Mesendoderm (in vitro differentiated cells): ENCODE measurements at places on chromosomes 12 and 14.

GRCh38 chr14:24388474-24389179 is 10.2 kb upstream of the NYNRIN start:
- H3K4me1 ChIP-seq, result no peaks in the 10 kb centered on the region
- H3K27ac ChIP-seq, result no peak overlapping the region
- DNase-seq, result peak; percentile 77
- no peak overlapping the region for H3K4me3 ChIP-seq
- H3K27me3 ChIP-seq, result no peaks in the 10 kb centered on the region

DNA sequence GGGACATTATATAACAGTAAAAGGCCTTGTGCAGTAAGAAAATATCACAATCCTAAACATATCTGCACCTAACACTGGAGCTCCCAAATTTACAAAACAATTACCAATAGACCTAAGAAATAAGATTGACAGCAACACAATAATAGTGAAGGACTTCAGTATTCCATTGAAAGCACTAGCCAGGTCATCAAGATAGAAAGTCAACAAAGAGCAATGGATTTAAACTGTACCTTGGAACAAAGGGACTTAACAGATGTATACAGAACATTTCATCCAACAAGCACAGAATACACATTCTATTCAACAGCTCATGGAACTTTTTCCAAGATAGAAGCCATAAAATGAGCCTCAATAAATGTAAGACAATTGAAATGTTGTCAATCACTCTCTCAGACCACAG is 209.5 kb upstream of the ARHGAP5 start:
- no peaks in the 10 kb centered on the region for H3K27me3 ChIP-seq
- H3K4me3 ChIP-seq, result no peak overlapping the region
- H3K36me3 ChIP-seq, result no peaks in the 10 kb centered on the region
- no peak overlapping the region for H3K27ac ChIP-seq

DNA sequence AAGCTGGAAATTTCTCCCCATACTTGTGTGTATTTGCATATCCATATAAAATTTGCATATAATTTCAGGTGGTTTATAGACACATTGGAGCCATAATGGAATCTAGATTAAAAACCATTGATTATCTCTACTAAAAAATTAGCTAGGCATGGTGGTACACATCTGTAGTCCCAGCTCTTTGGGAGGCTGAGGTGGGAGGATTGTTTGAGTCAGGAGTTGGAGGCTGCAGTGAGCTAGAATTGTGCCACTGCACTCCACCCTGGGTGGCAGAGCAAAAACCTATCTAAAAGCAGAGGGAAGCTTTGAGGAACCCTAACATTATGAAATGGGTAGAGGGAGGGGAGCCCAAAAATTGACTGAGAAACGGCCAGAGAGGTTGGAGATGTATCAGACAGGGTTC is 2.6 kb upstream of the RDH11 start:
- H3K4me1 ChIP-seq, result peaks cover 3% of the 10 kb centered on the region
- no peaks in the 10 kb centered on the region for H3K27me3 ChIP-seq
- no peak overlapping the region for H3K27ac ChIP-seq
- no peak for DNase-seq

- H3K27me3 ChIP-seq, result no peaks in the 10 kb centered on the region
- H3K27ac ChIP-seq, result no peak overlapping the region
- H3K36me3 ChIP-seq, result no peaks in the 10 kb centered on the region
- no peak overlapping the region for H3K4me3 ChIP-seq
- no peaks in the 10 kb centered on the region for H3K4me1 ChIP-seq
These were observed 172.3 kb downstream of the DUSP6 start for GRCh38 chr12:89179983-89180382.

DNA sequence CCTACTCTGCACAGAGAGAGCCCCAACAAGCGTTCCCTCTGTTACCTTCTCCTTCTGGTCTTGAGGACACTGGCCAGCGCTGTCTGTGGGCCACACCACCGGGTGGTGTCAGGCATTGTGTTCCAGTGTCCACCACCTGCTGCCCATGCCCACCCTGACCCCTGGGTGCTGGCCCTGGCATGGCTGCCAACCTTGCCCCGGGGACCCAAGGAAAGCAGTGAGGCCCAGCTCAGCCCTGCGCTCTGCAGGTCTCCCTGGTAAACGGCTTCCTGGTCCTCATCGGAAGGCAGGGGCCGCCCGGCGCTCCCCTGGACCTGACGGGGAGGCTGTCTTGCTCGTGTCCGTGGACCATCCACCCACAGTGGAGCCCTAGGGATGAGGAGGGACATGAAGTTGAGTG is 21.8 kb upstream of the MEG3 start:
- no peaks in the 10 kb centered on the region for H3K4me1 ChIP-seq
- no peak overlapping the region for H3K27ac ChIP-seq
- H3K27me3 ChIP-seq, result no peaks in the 10 kb centered on the region
- H3K4me3 ChIP-seq, result no peak overlapping the region
- H3K36me3 ChIP-seq, result no peaks in the 10 kb centered on the region

DNA sequence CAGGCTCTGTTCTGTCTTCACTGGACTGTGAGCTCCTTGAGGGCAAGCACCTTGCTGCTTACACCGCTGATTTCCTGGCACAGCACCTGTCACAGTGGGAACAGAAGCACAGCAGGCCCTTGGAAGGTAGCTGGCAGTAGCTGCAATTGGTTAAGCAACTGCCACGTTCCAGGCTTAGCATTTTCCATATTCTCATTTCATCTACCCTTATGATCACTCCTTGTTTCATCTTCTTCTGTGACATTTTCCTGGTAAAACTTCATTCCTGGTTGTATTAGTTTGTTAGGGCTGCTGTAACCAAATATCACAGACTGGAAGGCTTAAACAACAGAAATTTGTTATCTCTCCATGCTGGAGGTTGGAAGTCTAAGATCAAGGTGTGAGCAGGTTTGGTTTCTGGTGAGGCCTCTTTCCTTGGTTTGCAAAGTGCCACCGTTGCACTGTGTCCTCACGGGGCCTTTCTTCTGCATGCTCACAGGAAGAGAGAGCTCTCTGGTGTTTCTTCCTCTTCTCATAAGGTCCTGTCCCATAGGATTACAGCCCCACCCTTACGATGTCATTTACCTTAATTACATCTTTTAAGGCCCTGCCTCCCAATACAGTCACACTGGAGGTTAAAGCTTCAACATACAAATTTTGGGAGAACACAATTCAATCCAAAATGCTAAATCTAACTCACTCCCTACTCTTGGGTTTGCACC is 121.7 kb upstream of the CPSF6 start:
- no peak overlapping the region for H3K27ac ChIP-seq
- H3K27me3 ChIP-seq, result no peaks in the 10 kb centered on the region
- DNase-seq, result no peak
- H3K4me3 ChIP-seq, result no peak overlapping the region

- no peaks in the 10 kb centered on the region for H3K4me1 ChIP-seq
- H3K36me3 ChIP-seq, result no peaks in the 10 kb centered on the region
- H3K27ac ChIP-seq, result no peak overlapping the region
- H3K27me3 ChIP-seq, result no peaks in the 10 kb centered on the region
- DNase-seq, result no peak
- no peak overlapping the region for H3K4me3 ChIP-seq
These were observed 276.5 kb downstream of the PAWR start for GRCh38 chr12:79414252-79414651.

GRCh38 chr14:105541218-105541875 is 15.0 kb downstream of the TMEM121 start:
- DNase-seq, result no peak
- H3K4me1 ChIP-seq, result no peaks in the 10 kb centered on the region
- no peak overlapping the region for H3K4me3 ChIP-seq
- H3K27me3 ChIP-seq, result no peaks in the 10 kb centered on the region
- H3K27ac ChIP-seq, result no peak overlapping the region

- H3K27me3 ChIP-seq, result no peaks in the 10 kb centered on the region
- no peak overlapping the region for H3K4me3 ChIP-seq
- no peaks in the 10 kb centered on the region for H3K4me1 ChIP-seq
These were observed 176.6 kb downstream of the EMP1 start for GRCh38 chr12:13373131-13373530.

GRCh38 chr12:57816855-57817151 is 1.7 kb downstream of the AVIL start:
- no peaks in the 10 kb centered on the region for H3K36me3 ChIP-seq
- H3K27me3 ChIP-seq, result no peaks in the 10 kb centered on the region
- no peak overlapping the region for H3K4me3 ChIP-seq
- H3K27ac ChIP-seq, result no peak overlapping the region
- H3K4me1 ChIP-seq, result no peaks in the 10 kb centered on the region

- no peaks in the 10 kb centered on the region for H3K36me3 ChIP-seq
- H3K27ac ChIP-seq, result no peak overlapping the region
- peaks cover 2% of the 10 kb centered on the region for H3K4me1 ChIP-seq
- no peak for DNase-seq
These were observed 77.2 kb downstream of the PPP1R12A start for GRCh38 chr12:79857675-79858074.

- H3K4me3 ChIP-seq, result no peak overlapping the region
- DNase-seq, result no peak
- H3K4me1 ChIP-seq, result no peaks in the 10 kb centered on the region
- H3K36me3 ChIP-seq, result no peaks in the 10 kb centered on the region
These were observed 1417.5 kb upstream of the SEL1L start for GRCh38 chr14:82951171-82951570.

DNA sequence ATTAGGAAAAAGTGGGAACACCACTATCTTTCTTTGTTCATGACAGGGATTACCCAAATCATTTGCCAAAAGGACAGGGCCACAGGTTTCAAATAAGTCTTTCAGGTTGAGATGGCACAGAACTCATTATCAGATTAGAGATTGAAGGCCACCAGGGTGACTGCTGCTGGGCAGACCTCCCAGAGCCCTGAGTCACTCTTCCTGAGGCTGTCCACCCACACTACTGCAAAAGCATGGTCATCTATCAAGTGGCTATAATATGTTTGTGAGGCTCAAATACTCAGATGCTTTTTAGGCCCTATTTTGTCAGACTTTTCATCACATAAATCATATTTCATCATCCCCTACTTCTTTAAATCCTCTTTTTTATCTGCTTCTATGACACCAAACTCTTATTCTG is 155.3 kb upstream of the CCDC196 start:
- peaks cover 9% of the 10 kb centered on the region for H3K4me1 ChIP-seq
- no peak overlapping the region for H3K4me3 ChIP-seq
- H3K27me3 ChIP-seq, result no peaks in the 10 kb centered on the region
- H3K36me3 ChIP-seq, result no peaks in the 10 kb centered on the region
- H3K27ac ChIP-seq, result no peak overlapping the region
- no peak for DNase-seq

DNA sequence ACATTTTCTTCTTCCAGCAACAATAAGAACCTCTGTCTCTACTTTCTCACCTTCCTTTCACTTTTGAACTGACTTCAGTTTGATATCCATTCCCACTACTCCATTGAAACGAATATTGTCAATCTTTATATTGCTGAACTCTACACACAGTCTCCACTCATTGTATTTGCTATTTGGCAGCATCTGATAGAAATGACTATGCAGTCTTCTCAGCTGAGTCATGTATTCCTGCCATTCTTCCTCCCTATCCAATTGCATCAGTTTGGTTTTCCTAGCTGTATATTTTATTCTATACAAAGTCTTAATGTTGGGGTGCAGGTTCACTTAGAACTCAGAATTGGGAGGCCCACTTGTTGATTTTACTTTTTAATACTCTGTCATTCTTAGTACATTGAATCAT is 107.5 kb upstream of the CPNE8 start:
- H3K27ac ChIP-seq, result no peak overlapping the region
- DNase-seq, result peak; percentile 15

DNA sequence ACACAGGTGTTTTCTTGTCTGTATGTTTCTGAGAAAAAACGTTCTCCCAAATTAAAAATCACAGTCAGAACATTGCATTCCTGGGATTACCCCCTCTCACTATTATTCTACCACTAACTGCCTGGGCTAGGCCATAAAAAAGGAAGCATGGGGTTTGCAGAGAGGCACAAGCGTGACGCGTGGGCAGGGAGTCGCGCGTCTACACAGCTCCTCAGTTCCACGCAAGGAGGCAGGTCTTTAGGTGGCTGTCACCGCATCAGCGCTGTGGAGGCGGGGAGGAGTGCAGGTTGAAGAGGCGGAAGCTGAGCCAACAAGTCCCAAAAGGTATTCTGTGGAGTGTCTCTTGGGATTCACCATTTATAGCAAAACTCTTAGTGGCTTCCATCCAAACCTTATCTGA is 109.9 kb downstream of the RIMBP2 start:
- no peak for DNase-seq
- H3K36me3 ChIP-seq, result no peaks in the 10 kb centered on the region
- no peak overlapping the region for H3K27ac ChIP-seq
- peaks cover 2% of the 10 kb centered on the region for H3K4me1 ChIP-seq
- no peak overlapping the region for H3K4me3 ChIP-seq

DNA sequence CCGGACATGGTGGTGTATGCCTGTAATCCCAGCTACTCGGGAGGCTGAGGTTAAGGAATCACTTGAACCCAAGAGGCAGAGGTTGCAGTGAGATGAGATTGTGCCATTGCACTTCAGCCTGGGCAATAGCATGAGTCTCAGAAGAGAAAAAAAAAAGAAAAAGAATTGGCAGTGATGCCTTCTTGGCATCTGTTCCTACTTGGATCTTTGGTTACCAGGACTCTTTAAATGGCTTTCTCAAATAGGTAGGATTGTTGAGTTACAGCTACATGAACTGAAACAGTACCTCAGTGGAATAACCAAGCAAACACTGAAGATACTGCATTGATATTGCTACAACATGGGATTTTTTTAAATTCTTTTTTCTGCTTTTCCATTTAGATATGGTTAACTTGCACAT is 136.8 kb downstream of the SAMD4A start:
- no peaks in the 10 kb centered on the region for H3K36me3 ChIP-seq
- no peak for DNase-seq
- H3K4me1 ChIP-seq, result no peaks in the 10 kb centered on the region
- H3K4me3 ChIP-seq, result no peak overlapping the region
- no peak overlapping the region for H3K27ac ChIP-seq

DNA sequence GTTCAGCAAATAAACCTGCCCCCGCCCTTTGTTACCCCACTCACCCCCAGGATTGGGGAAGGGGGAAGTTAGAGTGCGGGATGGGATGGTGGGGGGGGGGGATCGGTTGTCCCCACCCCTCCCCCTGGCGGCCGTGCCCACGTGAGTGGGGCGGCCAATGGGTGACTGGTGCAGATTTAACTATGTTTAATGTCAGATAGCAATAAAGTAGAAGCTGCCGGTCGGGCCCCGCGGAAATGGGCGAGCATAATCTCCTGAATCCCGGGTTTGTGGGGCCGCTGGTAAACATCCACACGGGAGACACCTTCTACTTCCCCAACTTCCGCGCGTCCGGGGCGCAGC is at the start of gene HOXC12:
HOXC12 (plus strand) TSS at position 210 of the 342 bp plus-strand sequence; CDS start at position 237, 27 bp downstream.
- H3K4me1 ChIP-seq, result no peaks in the 10 kb centered on the region
- no peak within 1 kb of the TSS for H3K4me3 ChIP-seq
- peaks cover 98% of the 10 kb centered on the region for H3K27me3 ChIP-seq
- H3K36me3 ChIP-seq, result no peaks in the 10 kb centered on the region
- H3K27ac ChIP-seq, result no peak within 1 kb of the TSS

- H3K36me3 ChIP-seq, result no peaks in the 10 kb centered on the region
- peaks cover 5% of the 10 kb centered on the region for H3K27me3 ChIP-seq
- H3K4me1 ChIP-seq, result peaks cover 2% of the 10 kb centered on the region
- H3K27ac ChIP-seq, result no peak overlapping the region
- DNase-seq, result no peak
- no peak overlapping the region for H3K4me3 ChIP-seq
These were observed 4.7 kb downstream of the EXOC3L4 start for GRCh38 chr14:103099081-103099732.
